Hindlimb muscle (tissue), 1 donor: ENCODE measurements at places on chromosomes 3 and 15.

- no peak for DNase-seq
Observed at GRCh38 chr3:149104484-149104883, 18.2 kb upstream of the HLTF start.

DNA sequence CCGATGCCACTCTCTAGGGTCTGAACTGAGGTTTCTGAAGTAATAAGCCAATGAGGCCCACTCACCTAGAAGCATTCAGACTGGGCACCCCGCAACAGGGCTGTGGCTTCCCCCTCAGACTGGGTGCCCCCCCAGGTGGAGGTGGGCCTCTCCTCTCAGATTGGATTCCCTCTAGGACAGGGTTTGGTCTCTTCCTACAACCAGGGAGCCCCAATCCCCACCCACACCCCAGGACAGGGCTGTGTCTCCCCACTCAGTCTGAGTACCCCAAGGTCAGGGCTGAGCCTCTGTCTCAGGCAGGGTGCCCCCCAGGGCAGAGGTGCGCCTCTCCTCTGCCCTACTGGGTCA lies 27.7 kb downstream of the PTH1R start:
- DNase-seq: no peak

DNA sequence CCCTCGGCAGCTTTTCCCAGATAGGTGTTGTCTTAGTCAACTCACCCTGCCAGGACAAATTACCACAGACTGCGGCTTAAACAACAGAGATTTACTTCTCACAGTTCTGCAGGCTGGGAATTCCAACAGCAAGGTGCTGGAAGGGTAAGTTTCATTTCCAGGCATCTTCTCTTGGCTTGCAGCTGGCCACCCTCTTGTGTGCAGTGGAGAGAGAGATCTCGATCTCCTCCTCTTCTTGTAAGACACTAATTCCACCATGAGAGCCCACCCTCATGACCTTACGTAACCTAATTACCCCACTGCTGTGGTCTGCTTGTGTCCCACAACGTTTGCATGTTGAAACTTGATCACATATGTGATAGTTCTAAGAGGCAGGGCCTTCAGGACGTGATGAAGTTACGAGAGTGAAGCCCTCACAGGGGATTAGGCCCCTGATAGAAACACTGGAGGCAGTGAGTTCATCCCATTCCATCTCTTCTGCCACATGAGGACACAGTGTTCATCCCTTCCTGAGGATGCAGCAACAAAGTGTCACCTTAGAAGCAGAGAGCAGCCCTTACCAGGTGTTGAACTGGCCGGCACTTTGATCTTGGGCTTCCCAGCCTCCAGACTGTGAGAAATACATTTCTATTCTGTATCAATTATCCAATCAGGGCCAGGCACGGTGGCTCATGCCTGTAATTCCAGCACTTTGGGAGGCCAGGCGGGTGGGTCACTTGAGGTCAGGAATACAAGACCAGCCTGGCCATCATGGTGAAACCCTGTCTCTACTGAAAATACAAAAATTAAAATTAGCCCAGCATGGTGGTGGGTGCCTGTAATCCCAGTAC lies 247.7 kb downstream of the PLCL2 start:
- no peak for DNase-seq

DNA sequence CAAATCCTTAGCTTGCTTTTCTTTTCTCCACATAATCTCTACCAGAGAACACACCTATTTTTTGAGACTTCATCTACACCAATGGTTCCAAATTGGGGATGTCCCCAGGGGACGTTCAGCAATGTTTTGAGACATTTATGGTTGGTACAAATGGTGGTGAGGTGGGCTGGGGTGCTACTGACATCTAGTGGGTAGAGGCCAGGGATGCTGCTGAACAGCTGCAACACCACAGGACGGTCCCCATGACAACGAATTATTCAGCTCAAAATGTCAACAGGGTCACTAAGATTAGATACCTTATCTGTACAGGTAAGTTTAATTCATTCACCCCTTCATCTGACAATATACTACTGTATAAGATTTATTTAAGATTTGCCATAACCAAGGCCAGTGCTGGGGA lies 14.4 kb downstream of the GK5 start:
- DNase-seq: no peak

DNA sequence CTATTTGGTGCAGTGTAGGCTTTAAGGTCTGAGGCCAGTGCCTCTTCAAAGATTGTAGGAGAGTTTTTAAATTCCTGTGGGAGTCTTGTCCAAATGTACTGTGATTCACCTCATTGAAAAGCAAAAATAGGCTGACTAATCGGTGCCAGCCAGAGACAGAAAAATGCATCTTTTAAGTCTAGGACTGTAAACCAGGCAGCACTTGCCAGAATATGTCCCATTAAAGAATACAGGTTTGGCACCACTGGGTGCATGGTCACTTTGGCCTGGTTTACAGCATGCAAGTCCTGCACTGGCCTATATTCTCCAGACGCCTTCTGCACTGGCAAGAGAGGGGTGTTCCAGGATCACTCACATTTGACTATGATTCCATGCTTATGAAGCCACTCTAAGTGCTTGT lies 20.3 kb upstream of the NOX5 start:
- no peak for DNase-seq

DNA sequence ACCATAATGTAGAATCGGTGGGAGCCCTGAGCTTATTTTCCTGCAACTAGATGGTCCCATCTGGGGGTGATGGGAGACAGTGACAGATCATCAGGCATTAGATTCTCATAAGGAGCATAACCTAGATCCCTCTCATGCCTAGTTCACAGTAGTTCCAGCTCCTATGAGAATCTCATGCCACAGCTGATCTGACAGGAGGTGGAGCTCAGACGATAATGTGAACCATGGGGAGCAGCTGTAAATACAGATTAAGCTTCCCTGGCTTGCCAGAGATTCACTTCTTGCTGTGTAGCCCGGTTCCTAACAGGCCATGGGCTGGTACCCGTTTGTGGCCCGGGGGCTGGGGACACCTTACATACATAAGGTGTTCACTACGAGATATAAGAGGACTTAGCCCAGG lies 67.5 kb upstream of the LRRFIP2 start:
- no peak for DNase-seq

GRCh38 chr3:156150434-156151066 lies 30.2 kb downstream of the KCNAB1 start:
- DNase-seq: peak; percentile 67

DNA sequence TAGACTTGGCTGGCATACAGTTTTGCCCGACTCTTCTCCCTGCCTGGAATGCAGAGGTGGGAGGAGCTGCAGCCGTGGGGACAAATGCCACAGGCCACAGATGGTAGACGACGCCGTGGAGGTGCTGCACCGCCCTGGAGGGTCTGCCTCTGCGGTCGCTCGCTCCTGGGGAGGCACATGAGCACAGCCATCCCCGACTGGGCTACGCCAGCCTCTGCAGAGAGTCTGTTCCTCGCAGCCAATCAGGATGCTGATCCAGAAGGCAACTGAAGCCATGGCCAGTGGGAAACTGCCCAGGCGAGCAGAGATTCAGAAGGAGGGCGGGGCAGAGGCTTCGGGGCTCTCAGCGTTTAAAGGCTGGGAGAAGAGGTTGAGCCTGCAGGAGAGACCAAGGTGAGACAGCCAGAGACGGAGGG lies 11.9 kb upstream of the LRRC15 start:
- no peak for DNase-seq
